Stimulated activated CD4-positive, alpha-beta T cell treated with anti-CD3 and anti-CD28 coated beads, Interleukin-4, amount 100 ng/mL, for 4 hours (primary cell): ENCODE measurements at places on chromosomes 5 and 9.

DNA sequence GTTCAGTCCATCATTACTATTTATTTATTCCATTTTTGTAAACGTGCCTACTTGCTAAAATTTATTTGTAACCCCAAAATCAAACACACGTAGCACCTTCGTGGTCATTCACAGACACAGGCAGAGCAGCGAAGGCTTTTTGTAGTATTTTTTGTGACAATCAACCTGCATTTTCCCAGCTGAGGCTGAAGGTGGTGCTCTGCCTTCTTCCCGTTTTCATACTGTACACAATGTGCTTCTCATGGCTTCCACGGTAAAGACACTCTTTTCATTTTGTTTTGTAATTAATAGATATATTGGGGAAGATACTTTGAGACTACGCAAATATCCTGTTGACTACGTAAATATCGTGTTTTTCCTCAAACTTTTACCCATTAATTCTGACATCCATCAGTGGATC, 19.4 kb downstream of the DAP start:
- no peak for DNase-seq

DNA sequence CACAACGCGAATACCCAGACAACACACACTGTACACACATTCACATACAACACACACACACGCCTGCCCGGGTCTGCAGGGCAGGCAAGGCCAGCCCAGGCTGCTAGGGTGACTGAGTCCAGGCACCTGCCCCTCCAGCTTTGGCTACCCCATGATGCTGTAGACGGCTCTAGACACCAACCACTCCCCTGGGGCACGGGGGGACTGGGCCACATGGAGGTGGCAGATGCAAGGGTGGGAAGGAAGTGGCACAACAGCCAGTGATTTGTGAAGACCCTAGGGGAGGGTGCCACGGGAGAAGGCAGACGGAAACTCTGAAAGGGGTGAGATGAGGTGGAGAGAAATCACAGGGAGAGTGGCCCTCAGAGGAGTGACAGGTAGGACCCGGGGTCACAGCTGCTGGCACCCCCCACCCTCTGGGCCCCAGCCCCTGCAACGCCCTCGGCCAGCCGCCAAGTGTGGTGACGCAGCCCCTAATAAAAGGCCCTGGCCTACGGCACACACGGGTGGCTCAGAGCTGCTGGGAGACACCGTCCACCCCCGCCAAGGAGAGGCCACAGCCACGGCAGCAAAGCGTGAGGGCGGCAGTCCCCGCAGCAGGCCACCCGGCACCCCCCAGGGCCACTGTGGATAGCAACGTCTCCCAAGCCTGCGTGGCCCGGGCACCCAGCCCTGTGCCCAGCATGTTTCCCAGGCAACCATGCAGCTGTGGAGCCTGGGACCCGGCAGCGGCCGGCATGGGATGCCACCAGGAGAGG, 6.6 kb upstream of the CCDC187 start:
- no peak for DNase-seq

DNA sequence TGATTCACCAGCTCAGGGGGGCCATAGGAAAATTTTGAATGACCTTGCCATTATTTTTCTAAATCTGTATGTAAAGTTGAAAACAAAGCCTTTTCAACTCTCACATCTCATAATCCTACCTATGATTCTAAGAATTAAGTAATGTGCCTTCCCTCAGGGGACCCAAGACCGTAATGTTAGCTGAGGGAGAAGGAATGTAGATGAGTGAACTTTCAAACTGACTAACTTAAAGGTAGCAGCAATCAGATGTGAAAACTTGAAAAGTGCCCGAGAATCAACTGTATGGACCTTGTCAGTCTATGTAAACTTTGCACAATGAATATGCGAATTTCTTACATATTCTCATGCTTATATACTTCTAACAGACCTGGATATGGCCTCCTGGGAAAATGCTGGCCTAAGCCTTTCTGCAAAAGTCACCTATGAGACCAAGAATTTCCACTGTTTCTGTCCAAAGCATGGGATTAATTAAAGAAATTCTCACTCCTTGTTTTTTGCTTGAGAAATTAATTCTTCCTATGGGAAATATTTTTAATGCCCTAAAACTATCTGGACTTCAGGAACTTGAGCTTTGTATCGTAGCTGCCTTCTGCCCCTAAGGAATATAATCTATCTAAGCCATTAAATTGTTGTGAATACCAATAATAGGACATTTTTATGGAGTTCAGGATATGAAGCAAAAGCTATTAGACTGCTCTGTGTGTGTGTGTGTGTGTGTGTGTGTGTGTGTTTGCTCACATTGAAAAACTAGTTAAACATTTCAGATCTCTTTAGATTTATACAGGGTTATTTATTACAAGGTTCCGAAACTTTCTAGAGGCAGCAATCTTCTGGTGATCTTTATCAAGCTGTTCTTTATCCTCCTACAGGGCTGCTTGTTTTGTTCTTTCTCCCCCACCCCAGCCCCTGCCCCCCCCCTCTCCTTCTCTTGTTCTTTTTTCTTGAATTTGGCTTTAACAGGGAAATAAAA, 169.1 kb upstream of the CLINT1 start:
- no peak for DNase-seq

DNA sequence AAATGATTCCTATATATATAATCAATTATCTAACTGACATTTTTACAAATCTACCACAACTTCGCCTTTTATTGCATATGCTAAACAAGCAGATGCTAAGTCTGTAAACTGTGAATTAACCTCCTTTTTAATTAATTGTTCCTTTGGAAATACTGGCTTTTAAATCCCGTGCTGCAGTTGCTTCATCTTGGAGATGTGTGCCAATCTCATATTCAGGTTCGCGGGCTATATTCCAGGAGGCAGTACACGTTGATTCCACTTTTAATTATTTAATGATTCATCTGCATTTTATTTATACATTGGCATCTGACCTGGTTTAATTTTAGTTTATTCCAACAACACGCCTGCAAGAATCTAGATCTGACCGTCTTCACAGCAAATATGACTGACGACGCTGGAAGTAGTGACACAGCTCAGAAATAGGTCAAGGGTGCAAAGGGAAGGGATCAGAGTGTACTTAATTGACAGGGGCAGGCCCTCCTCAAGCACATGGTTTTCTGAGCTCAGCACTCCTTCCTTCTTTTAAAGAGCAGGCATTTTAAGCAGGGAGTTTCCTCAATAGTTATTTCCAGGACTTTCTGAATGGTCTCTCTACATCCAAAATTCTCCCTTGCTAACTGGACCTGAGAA, 125.2 kb downstream of the GLIS3 start:
- DNase-seq: no peak

DNA sequence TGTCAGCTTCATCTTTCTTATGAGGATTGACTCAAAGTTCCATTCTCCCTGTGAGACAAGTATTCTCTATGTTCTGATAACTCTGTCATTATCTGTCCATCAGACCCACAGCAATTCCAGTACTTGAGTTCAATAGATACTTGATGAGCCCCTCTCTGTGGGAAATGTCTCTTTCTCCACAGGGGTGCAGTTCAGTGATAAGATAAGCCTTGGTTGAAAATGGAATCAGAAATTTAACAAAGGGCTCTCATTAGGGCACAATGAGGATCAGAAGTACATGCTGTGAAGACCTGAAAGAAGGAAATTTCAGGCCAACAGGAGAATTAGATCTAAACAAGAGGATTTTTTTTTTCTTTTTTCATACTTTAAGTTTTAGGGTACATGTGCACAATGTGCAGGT, 737.3 kb downstream of the MTRR start:
- no peak for DNase-seq
